ENCODE measurements at places on chromosomes 13 and 19. TPM values are rescaled to one million over a fixed set of nuclear protein-coding genes. Genes with fewer than 3 reads are reported as not detected.

Gene ZNF492
- 0.34 TPM for total RNA-seq

Gene IGFL1
- not detected for total RNA-seq

GRCh38 chr13:22196777-22197176, 525.9 kb downstream of the FGF9 start:
- DNase-seq, result no peak
- H3K27ac ChIP-seq, result no peak overlapping the region
- H3K27me3 ChIP-seq, result no peaks in the 10 kb centered on the region
- H3K4me1 ChIP-seq, result no peaks in the 10 kb centered on the region
- no peaks in the 10 kb centered on the region for H3K36me3 ChIP-seq
- H3K4me3 ChIP-seq, result no peak overlapping the region

- no peak overlapping the region for H3K27ac ChIP-seq
- peaks cover 18% of the 10 kb centered on the region for H3K4me1 ChIP-seq
- H3K27me3 ChIP-seq, result no peaks in the 10 kb centered on the region
- H3K4me3 ChIP-seq, result no peak overlapping the region
- H3K36me3 ChIP-seq, result peaks cover 39% of the 10 kb centered on the region
- DNase-seq, result no peak
Observed at GRCh38 chr19:1229056-1229923, 8.5 kb downstream of the CBARP start.

DNA sequence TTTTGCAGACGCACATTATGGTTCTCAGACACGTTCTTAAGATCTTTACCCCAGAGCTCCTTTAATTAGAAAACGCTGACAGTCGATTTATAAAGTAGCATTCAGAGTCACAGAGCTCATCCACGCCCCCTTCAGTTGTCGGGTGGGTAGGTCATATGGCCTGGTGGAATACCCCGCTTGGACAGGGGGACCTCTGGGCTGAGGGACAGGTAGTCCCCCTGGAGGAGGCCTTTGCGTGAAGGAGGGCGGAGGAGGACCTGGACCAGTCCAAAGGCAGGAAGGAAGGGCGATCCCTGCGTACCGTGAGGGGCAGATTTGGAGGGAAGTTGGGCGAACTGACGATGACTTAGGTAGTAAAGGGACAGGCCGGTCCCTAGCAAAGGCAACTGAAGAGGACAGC, 20.5 kb downstream of the VASP start:
- H3K27me3 ChIP-seq, result no peaks in the 10 kb centered on the region
- H3K4me1 ChIP-seq, result peaks cover 74% of the 10 kb centered on the region
- H3K36me3 ChIP-seq, result peaks cover 36% of the 10 kb centered on the region

DNA sequence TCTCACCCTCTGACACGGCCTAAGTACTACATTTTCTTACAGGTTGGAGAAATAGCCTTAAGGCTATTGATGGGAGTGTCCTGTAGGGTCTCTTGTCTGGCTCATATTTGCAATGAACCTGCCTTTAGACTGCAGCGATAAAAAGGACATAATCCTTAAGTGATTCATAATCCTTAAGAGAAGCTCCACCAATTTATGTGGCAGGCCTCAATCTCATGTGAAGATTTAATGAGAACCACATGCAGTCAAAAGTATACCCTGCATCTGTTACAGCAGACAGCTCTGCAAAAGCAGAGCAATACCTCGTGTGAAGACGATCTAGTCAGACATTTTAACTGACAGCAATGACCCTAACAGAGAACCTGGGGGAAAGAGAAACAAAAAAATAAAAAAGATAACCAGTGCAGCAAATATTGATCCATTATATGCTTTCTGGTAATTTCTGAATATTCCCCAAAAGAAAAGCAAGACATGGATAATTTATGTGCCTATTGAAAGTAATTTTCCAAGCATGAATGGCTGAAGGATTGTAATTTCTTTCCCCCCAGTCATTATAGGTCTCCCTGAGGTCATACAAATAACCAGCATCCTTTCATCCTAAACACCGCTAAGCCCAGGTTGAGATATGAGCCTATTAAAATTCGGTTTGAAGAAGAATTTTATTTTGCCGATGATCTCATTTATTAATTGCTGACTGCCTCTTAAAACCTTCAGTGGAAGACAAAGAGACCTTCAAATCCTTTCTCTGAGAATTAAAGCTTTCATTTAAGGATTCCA, 321.8 kb upstream of the NBEA start:
- H3K4me1 ChIP-seq, result no peaks in the 10 kb centered on the region
- H3K36me3 ChIP-seq, result no peaks in the 10 kb centered on the region
- no peak for DNase-seq
- no peak overlapping the region for H3K27ac ChIP-seq
- no peak overlapping the region for H3K4me3 ChIP-seq
